ENCODE measurements at places on chromosomes 7 and 10.

GRCh38 chr10:59582058-59582457, 127.6 kb downstream of the SLC16A9 start:
- DNase-seq = no peak

DNA sequence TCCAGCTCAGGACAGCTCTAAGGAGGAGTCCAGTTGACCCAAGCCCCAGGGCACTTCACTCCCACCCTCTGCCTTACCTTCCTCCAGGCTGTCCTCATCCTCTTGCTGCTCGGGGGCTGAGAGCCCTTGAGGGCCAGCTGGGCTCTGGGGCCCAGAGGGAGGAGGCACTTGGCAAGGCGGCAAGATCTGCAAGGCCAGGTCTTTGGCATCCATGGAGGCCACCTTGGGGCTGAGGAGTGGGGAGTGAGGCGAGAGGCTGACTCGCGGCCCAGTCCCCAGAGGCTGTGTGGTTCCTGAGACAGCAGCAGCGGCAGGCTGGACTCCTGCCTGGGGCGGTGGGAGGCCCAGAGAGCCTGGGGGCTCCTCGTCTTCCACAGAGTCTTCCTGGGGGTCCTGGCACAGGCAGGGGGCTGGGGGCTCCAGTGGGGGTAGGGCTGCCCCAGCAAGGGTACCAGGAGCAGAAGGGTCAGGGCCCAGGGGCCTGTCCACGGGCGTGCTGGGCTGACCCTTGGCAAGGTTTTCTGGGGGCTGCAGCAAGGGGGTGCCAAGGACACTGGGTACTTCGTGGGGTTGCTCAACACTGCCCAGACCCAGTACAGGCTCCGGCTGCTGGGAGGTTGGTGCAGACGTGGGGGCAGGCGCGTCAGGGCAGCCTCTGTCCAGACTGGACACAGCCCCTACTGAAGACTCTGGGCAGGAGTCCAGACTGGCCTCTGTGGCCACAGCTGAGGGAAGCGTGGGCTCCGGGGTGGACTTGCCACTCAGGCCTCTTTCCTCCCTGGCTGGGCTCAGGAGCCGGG, 6.5 kb downstream of the NACAD start:
- DNase-seq = no peak

- DNase-seq = no peak
Observed at GRCh38 chr10:4241724-4242345, 456.8 kb upstream of the KLF6 start.

- DNase-seq = no peak
Observed at GRCh38 chr7:44455155-44455554, 35.3 kb downstream of the NUDCD3 start.

- DNase-seq = no peak
Observed at GRCh38 chr7:84735677-84736076, 451.2 kb downstream of the SEMA3D start.

DNA sequence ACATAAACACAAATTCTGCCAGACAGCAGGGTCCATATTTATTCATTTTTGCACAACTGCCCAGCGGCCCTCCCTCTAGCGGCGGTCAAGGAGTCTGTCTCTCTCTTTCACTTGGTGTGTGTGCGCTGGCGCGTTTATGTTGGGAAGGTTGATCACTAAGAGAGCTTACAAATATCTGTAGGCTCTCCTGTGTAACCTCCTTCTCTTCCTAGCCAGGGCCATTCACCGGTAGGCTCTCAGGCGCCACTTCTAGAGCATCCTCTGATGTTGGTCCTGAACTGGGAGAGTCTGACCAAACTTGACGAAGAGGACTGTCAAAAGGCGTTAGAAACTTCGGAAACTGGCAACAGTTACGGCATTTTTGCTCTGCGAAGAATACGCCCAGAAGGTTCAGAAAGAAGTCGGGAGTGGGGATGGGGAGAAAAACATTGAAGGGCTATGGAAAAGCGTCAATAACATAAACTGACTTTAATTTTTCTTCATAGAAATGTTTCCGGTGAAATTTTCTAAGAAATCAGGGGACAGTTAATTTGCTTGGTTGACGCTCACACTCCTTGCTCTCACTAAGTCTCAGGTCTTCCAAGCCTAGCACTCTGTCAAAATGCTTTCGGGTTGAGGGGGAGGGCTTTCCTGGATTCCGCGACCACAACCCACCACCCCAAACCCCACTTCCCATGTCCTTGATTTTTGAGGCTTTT, 731.1 kb downstream of the ZWINT start:
- no peak for DNase-seq

Measured in CD4-positive, alpha-beta T cell treated with Interleukin-1 beta for 1 hour (primary cell).